ENCODE measurements at places on chromosomes 6 and 20.

DNA sequence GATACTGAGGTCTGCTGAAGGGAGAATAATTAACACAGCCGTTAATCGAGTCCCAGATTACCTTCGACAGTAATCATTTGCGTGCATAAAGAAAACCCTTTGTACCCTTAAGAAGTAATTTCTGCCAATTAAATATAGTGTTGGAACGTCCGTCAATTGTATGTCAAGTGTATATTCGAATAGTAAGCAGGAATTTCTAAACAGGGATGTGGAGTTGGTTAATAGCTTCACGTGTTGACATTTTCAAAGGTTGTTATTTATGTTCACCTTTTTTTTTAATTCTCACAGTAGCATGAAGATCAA is 798 bp upstream of the SNAP91 start:
- no peak for DNase-seq

GRCh38 chr6:22754061-22754460 is 184.7 kb downstream of the HDGFL1 start:
- no peak for DNase-seq

DNA sequence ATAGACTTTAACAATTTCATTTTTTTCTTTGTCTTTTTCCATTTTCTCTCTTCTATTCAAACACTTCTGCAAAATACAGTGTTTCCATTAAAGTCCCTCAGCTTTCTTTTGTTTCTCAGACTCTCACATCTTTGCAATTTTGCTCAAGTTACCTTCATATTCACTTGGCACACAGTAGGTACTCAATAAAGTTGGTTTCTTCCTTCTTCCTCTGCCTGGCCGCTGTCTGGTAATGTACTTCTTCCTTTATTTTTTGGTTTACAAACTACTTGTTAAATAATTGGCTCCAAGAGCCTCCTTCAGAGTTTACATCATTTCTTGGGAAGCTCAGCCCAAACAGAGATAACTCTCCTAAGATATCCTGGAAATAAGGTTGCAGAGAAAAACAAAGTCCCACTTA is 81.1 kb downstream of the GJA10 start:
- no peak for DNase-seq

- DNase-seq, result no peak
Measured at GRCh38 chr6:70282312-70282918, 20.5 kb downstream of the COL9A1 start.

GRCh38 chr6:7155871-7156579 is 48.3 kb downstream of the RREB1 start:
- DNase-seq, result no peak

DNA sequence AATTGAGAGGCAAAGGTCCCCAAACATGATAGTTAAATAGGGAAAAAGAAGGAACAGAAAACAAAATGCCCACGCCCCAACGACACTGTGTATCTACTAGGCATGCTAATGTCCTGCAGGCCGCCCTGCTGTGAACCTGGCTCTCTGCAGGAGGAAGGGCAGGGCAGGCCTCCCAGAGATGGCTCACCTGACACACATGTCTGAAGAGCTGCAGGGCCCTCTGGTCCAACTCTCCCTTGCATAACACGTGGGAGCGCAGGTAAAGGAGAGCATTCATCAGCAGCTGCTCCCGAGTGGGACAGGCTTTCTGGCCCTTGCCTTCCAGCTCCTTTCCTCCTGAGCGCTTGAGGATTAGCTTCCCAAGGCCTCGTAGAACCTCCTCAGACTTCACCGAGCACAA is 53.7 kb upstream of the LYRM2 start:
- no peak for DNase-seq

- no peak for DNase-seq
Measured at GRCh38 chr6:164283574-164283973, 869.1 kb downstream of the QKI start.

DNA sequence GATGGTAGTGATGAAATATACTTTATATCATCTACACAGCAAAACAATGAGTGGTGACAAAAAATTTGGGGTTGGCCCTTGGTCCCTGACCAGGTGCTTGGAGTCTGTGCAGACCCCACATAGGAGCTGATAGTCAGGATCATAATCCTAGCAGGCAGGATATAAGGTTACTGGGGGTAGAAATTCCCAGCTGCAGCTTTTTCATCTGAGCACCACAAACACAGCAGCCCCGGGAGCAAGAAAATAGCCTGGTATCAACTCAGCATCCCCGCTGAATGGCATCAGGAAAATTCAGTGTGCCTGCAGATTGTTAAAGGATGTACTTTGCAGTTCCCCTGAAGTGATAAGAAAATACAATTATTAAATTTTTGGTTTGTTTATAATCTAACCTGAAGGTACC is 27.8 kb upstream of the RPL7L1 start:
- DNase-seq, result no peak

GRCh38 chr6:55979526-55979925 is 104.1 kb upstream of the BMP5 start:
- no peak for DNase-seq

All from T-helper 17 cell (primary cell).